ENCODE measurements at places on chromosomes 2 and 18.

GRCh38 chr2:54408288-54408687, 47.8 kb upstream of the SPTBN1 start:
- DNase-seq, result no peak

- DNase-seq, result no peak
Observed at GRCh38 chr18:10519999-10520935, 5.6 kb upstream of the NAPG start.

GRCh38 chr2:23565814-23566213, 180.8 kb downstream of the KLHL29 start:
- DNase-seq, result no peak

- DNase-seq, result no peak
Observed at GRCh38 chr2:109062859-109063700, 65.9 kb upstream of the SH3RF3 start.

DNA sequence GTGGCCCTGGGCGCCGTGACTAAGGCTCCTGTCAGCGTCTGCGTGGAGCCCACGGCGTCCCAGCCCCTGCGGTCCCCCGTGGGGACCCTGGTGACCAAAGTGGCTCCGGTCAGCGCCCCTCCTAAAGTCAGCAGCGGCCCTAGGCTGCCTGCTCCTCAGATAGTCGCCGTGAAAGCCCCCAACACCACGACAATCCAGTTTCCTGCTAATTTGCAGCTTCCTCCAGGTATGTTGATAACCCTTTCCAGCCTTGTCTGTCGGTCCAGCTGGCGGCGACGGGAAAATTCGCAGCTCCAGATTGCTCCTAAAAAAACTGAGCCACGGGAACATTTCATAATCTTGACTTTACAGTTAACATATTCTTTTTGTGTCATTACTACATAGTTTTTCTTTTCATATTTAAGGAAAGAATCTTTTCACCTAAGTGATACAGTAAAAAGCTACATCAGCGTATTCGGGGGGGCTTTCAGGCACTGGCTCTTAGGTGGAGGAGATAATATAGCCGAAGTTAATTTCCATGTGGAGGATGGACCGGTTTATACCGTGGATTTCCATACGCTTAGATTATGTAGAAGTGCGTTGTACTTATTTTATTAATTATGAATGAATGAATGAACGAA, 916 bp downstream of the TAF4B start:
- no peak for DNase-seq

DNA sequence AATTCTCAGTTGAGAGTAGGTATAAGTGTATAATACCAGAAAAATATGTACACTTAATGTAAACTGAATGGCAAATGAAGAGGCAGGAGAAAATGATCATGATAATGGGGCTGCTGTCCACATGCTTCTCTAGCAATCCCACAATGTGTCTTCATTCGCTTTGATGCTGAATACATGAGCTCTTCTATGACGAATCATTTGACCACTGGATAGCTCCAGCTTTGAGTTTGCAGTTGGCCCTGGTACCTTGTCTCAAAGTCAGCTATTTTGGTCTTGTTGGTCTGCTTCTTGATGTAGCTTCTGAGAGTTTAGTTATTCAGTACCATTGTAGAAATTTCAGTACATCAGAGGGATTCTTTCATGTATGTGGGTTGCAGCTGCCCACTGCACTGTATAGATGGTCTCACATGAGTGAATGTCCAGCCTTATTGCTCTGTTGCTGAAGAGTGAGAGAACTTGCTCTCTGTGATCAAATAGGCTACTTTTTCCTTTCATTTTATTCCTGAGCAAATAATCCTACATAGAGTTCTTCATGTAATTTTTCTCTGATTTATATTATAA, 105.1 kb downstream of the TTC27 start:
- DNase-seq, result no peak

GRCh38 chr2:144424559-144425240, 95.2 kb downstream of the ZEB2 start:
- DNase-seq, result no peak

- no peak for DNase-seq
Observed at GRCh38 chr2:122736279-122736678, 980.8 kb downstream of the TSN start.

DNA sequence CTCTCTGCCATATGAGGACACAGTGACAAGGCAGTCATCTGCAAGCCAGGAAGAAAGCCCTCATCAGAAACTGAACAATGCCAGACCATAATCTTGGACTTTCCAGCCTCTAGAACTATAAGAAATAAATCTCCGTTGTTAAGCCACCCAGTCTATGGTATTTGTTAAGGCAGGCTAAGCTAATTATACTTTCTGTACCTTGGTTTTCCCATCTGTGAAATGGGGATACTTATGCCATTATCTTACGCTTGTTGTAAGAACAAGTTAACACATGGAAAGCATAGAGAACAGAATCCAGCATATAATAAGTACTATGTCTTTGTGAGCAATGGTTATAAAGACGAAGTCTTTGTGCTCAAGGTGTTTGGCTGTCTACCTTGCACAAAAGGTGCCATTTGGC, 8.3 kb upstream of the ADD2 start:
- DNase-seq, result no peak

- DNase-seq, result no peak
Observed at GRCh38 chr2:9423922-9424272, 443 bp downstream of the CPSF3 start.
